RPMI7951 (cell line): ENCODE measurements at places on chromosomes 3 and 15.

DNA sequence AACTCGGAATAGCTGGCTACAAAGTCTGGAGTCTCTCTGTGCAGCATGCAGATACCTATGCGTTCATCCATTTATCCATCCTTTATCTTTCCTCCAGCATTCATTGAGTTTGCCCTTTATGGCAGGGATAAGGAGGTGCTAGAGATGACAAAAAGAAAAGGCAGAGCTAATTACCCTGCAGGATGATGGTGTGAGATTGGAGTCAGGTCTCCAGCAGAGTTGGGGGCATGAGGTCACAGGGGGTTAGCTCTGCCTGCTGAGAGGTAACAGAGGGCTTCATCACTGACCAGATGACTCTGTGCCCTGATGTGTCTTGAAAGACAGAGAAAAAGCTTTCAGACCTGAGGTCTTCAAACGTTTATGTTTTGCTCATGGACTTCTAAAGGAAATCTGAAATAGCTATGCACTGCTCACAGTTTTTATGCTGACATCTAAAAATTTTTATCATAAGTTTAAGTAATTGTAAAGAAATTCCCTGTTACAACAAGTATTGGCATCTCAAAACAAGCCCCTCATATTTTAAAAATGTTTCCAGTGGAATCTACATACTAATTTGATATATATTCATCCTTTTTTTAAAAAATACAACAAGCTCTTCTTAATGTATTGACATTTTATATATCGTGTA, 132.3 kb upstream of the ANKRD28 start:
- DNase-seq = no peak

GRCh38 chr3:149327156-149327555, 6.3 kb downstream of the TM4SF18 start:
- DNase-seq = no peak

GRCh38 chr3:55782807-55783206, 295.7 kb upstream of the WNT5A start:
- no peak for DNase-seq

- DNase-seq = no peak
Observed at GRCh38 chr3:166444336-166444735, 607.1 kb upstream of the BCHE start.

- DNase-seq = no peak
Observed at GRCh38 chr3:113278599-113278955, 67.2 kb downstream of the BOC start.

GRCh38 chr15:69463182-69463756, 10.7 kb downstream of the RPLP1 start:
- no peak for DNase-seq

GRCh38 chr3:420584-420983, 224.0 kb downstream of the CHL1 start:
- DNase-seq = no peak

GRCh38 chr3:124161448-124161847, 169.5 kb upstream of the ROPN1 start:
- no peak for DNase-seq

GRCh38 chr3:177498037-177498857, 301.0 kb upstream of the TBL1XR1 start:
- DNase-seq = peak; percentile 85
